ENCODE measurements at places on chromosomes 5 and 9.

GRCh38 chr9:17361378-17361777, 217.5 kb upstream of the SH3GL2 start:
- no peak for DNase-seq

DNA sequence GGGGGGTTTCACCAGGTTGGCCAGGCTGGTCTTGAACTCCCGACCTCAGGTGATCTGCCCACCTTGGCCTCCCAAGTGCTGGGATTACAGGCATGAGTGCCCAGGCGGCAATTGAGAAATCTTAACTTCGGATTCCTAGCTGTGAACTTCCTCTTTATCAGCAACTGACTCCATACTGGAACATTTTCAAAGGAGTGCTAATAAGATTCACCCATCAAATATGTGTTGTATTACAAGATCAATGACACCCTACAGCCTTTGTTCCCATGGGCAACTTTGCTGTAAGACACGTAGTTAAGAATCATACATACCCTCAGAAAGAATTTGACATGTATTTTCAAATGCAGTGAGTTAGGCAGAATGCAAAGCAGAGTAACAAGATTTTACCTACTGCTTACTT, 23.1 kb upstream of the ACOT12 start:
- DNase-seq, result no peak

DNA sequence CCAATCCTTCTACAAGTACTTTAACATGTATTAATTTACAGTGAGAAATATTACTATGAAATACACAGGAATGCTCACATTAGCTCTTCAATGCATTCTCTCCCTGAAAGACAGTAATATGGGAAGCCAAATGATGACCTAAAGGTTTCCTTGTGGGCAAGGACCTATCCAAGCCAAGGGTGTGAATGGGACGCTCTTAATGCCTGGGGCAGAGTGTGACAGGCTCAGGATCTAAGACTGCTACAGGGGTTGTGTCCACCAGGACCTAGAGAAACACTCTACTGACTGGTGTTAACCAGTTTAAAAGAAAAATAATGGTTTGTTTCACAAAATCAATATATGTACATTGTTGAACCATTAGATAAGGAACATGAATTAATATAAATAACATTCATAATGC, 158.7 kb downstream of the FGF1 start:
- DNase-seq, result no peak

DNA sequence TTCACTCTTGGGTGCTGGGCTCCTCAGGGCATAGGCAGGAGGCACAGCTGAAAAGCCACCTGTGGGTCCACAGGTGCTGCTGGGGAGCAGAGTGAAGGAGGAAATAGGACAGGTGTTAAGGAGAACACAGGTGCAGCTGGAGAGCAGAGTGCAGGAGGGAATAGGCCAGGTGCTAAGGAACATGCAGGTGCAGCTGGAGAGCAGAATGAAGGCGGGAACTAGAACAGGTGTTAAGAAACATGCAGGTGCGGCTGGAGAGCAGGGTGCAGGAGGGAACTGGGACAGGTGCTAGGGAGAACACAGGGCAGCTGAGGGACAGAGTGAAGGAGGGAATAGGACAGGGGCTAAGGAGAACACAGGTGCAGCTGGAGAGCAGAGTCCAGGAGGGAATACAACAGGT, 43.8 kb upstream of the PLEKHG4B start:
- no peak for DNase-seq

- DNase-seq, result no peak
Measured at GRCh38 chr5:55860288-55860687, 9.1 kb downstream of the IL31RA start.

DNA sequence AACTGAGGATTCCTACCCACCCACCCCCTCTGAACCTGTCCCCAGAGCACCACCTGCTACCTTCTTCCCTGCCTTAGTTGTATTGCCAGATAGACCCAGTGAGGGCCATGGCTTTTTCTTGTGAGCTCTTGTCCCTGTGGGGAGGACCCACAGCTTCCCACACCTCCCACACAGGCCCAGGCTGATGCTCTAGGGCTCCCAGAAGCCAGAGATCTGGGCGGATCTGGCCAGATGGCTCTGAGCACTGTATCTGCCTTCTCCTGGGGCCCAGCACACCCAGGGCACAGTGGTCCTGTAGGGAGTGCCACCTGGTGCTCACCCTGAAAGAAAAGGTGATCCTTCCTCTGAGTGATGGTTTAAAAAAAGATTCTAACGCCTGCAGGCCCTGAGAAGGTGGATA, 131.7 kb downstream of the DAB2IP start:
- no peak for DNase-seq

DNA sequence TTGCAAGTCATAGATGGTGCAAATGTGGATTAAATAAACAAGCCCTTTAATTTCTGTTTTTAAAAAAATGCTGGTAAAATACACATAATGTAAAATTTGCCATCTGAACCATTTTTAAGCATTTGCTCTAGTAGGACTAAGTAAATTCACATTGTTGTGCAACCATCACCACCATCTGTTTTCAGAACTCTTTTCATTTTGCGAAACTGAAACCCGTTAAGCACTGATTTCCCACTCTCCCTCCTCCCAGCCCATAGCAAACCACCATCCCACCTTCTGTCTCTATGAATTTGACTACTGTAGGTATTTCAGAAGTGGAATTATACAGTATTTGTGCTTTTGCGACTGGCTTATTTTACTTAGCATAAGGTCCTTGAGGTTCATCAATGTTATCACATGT, 103.3 kb upstream of the CNTLN start:
- DNase-seq, result no peak

- DNase-seq, result no peak
Measured at GRCh38 chr9:35516479-35516878, 26.6 kb downstream of the RUSC2 start.

DNA sequence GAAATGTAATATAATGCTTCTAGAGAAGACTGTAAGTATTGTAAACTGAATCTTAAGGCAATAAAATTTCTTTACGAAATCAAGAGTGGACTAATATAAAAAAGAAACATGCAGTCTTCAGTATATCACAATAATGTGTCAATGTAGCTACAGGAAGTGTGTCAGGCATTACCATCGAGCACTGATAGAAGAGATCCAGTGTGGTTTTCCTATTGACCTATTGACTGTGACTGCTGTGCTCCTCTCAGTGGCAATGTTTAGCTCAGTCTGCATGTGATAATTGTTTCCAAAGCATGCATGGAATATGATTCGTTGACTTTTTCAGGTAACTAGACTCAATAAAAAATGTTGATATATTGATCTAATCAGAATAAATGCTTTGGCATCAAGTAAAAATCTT, 20.3 kb upstream of the PCSK1 start:
- DNase-seq, result no peak

GRCh38 chr5:99866740-99867139, 668.4 kb upstream of the FAM174A start:
- DNase-seq, result no peak

DNA sequence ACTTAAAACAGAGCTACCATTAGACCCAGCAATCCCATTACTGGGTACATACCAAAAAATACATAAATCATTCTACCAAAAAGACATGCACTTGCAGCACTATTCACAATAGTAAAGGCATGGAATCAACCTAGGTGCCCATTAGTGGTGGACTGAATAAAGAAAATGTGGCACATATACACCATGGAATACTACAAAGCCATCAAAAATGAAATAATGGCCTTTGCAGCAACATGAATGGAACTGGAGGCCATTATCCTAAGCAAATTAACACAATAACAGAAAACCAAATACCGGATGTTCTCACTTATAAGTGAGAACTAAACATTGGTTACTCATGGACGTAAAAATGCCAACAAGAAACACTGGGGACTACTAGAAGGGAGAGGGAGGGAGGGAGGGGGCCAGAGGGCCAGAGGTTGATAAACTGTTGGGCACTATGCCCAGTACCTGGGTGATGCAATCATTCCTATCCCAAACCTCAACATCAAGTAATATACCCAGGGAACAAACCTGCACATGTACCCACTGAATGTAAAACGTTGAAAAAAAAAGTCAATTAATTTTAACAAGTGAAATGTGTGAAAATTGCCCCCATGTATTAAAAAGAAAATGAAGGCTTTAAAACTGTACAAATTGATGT, 24.5 kb upstream of the GPR150 start:
- no peak for DNase-seq

DNA sequence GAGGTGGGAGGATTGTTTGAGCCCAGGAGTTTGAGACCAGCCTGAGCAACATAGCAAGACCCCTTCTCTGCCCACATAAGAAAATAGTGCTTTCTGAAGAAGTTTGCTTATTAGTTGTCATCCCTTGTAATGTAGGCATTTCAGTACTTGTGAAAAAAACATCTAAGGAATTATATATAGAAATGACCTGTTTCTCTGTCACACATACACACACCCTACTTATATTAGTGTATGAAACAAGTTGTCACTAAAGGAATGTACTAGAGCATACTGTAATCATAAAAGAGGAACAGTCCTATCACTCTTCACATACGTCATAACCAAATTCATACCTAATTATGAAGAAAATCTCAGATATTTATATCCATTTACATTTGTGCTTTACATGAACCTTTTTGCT, 122.0 kb downstream of the NIPBL start:
- no peak for DNase-seq

- peak; percentile 20 for DNase-seq
Measured at GRCh38 chr5:11719888-11720481, 184.3 kb downstream of the CTNND2 start.

GRCh38 chr5:25544652-25545249, 900.0 kb upstream of the CDH10 start:
- DNase-seq, result no peak

- DNase-seq, result no peak
Measured at GRCh38 chr9:116985596-116985995, 298.5 kb downstream of the TRIM32 start.

GRCh38 chr5:78537821-78538220, 110.8 kb downstream of the LHFPL2 start:
- DNase-seq, result no peak

GRCh38 chr5:152813526-152813925, 408.4 kb upstream of the NMUR2 start:
- no peak for DNase-seq

- DNase-seq, result no peak
Measured at GRCh38 chr5:94613583-94613982, 4.8 kb downstream of the KIAA0825 start.

DNA sequence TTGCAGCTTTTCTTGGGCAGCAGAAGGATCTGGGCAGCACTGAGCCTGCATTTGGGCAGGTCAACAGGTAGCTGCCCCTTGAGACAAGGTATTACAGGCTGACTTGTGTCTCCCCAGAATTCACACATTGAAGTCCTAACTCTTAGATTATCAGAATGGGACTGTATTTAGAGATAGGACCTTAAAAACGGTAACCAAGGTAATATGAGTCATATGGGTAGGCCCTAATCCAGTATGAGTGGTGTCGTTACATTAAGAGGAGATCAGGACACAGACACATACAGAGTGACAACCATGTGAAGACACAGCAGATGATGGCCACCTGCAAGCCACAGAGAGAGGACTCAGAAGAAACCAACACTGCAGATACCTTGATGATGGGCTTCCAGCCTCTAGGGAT, 3.2 kb downstream of the C1QTNF2 start:
- DNase-seq, result no peak

GRCh38 chr9:35089434-35089833, 7.0 kb downstream of the PIGO start:
- no peak for DNase-seq

GRCh38 chr5:118007262-118007661, 981.1 kb downstream of the DTWD2 start:
- no peak for DNase-seq

- DNase-seq, result no peak
Measured at GRCh38 chr5:84589926-84590325, 205.2 kb upstream of the EDIL3 start.

- DNase-seq, result no peak
Measured at GRCh38 chr5:14247054-14247386, 103.9 kb downstream of the TRIO start.

GRCh38 chr9:113299800-113300292, 3.3 kb downstream of the RNF183 start:
- no peak for DNase-seq

DNA sequence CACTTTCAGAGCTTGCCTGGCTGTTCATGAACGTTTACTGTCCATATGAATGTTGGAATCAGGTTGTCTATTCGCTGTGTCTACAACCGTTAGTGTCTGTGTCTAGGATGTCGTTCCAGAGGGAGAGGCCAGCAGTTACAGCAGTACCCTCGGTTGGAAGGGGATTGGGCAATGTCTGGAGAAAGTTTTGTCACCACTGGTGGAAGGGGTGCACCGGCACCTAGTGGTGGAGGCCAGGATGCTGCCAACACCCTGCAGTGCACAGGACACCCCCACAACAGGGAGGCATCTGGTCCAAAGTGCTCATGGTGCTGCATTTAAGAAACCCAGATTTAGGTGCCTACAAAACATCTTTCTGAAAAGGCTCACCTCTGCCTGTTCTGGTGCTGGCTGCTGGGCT, 220.7 kb downstream of the FANCC start:
- no peak for DNase-seq

GRCh38 chr9:106892632-106893031, 29.7 kb downstream of the ZNF462 start:
- peak; percentile 86 for DNase-seq
